GM12878 (cell line): ENCODE measurements at places on chromosomes 2 and 18.

- no peak for DNase-seq
These were observed 9.7 kb upstream of the STRN start for GRCh38 chr2:36976065-36976464.

GRCh38 chr2:96527286-96528005 is 9.1 kb upstream of the ARID5A start:
- no peak for DNase-seq

GRCh38 chr2:151056870-151057269 is 204.8 kb downstream of the RBM43 start:
- DNase-seq, result no peak

GRCh38 chr2:142347751-142348150 is 216.9 kb upstream of the LRP1B start:
- DNase-seq, result no peak

DNA sequence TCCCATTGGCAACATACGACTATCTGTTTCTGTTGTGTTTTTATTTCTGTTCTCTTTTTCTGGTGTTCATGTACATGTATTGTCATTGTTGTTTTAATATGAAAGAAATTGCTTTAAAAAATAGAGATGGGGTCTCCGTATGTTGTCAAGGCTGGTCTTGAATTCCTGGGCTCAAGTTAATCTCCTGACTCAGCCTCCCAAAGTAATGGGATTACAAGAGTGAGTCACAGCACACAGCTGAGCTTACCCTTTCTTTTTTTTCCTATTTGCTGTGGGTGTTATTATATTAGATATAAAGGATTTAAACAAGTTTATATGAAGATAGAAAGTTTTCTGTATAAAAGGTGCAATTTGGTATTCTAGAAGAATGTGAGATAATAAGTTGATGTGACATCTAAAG is 554.6 kb downstream of the DSC3 start:
- no peak for DNase-seq

DNA sequence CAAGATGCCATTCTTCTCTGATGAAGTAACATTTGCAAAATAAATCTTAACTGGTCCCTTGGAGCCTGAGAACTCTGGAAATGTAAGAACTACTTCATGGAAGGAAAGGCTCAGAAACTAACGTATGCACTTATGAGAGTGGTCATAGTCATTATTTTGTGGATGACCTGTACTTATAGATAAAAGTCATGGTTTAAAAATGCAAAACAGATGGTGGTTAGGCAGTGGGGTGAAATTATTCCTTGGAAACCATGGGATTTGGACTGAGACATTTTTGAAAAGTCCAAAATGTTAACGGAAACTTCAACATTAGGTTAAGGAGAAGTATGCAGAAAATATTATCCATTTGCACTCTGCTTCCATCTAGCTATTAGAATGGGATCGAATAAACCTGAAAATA is 223.0 kb downstream of the ICOS start:
- no peak for DNase-seq

GRCh38 chr2:19676770-19677169 is 225.0 kb downstream of the TTC32 start:
- DNase-seq, result no peak

- no peak for DNase-seq
These were observed 360.5 kb upstream of the RGPD4 start for GRCh38 chr2:107466241-107466640.

DNA sequence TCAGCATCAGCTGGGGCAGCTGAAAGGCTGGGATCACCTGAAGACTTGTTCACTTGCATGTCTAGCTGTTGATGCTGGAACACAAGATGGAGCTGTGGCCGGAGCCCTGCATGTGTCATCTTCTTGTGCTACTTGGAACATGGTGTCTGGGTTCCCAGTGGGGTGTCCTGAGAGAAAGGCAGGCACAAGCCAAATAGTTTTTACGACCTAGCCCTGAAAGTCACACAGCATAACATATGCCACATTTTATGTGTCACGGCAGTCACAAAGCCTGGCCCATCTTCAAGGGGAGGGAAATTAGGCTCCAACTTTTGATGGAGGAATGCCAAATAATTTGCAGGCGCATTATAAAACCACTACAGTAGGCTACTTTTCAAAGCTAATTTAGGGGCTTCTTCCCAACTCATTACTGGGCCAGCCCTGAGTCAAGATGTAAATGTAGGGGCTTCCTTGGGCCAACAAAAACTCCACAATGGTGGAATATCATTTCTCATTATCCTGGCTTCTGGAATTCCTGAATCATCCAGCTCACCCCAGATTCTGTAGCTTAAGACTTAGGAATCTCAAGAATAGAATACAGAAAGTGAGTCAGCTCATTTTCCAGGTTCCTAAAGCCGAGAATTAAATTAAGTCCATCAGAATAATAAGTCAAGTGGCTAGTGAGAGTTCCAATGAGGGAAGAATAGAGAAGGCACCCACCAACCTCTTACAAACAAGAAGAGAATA is 543.0 kb downstream of the TNS1 start:
- no peak for DNase-seq

DNA sequence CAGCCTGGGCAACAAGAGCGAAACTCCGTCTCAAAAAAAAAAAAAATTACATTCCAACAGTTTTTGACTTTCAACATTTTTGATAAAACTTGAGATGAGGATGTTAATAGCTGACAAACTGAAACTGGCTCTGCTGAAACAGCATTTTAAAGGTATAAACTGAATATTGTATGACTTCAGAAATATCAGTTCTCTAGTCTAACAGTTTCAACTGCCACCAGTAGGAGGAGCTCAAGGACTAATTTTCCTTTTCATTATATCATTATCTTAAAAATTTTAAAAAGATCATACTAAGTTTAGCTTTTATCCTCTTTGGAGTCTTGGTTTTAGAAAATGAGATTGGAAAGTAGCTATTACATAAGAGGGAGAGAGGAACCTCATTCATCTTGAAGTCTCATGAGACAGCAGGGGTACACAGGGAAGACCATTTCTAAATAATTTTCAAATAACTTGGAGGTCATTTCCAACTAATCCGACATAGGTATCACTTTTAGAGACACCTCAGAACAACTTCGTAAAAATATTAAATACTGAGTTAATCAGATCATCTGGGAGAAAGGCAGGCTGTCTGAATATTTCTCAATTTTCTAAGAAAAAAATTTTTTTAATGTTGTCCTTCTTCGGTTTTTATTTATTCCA is 37.6 kb upstream of the MCM6 start:
- DNase-seq, result no peak

DNA sequence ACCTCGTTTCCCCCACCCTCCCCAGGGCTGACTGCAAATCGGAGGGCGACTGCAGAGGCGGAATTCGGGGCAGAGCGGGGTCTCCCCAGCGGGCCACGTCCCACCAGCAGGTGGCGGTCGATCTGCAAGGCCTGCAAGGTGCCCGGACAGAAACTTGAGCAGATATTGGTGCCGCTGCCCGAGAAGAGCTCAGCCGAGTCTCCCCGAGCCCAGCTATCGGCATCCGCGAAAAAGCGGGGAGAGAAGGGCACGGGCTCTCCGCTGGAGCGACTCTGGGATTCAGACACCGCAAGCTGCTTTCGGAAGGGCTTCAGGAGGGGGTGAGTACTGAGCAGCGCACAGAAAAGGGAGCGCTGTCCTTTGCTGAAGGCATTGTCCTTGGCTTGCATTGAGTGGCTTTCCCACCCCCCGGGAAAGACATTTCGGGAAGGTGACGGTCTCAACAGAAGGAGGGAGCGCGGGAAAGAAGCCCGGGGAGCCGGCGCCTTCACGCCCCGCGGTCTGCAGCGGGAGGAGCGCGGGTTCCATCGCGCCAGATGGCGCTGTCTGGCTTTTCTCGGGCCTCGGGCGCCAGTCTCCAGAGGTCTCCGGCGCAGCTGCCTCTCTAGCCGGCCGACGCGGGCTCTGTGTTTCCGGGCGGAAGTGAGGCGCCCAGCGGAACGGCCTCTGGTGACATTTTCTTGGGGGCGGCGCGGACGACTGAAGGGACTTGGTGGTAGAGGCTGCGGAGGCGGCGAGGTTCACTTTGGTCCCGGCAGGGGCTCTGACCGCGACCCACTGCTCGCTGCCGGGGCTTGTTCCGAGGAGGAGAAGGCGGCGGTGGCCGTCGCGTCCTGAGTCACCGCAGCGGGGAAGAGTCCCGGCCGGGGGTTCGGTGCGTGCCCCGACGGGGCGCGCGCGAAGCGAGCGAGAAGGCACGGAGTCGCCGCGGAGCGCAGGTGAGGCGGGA is 69.5 kb downstream of the HAUS1 start:
- DNase-seq, result peak; percentile 48

GRCh38 chr2:48137829-48138228 is 231.5 kb upstream of the FBXO11 start:
- DNase-seq, result no peak

- DNase-seq, result no peak
These were observed 261.4 kb upstream of the MGAT5 start for GRCh38 chr2:133992454-133992853.

- DNase-seq, result peak; percentile 27
These were observed 763.3 kb downstream of the TRIB2 start for GRCh38 chr2:13480057-13480456.

GRCh38 chr2:11625671-11626070 is 44.3 kb downstream of the NTSR2 start:
- DNase-seq, result no peak

GRCh38 chr2:72041638-72042111 is 106.0 kb downstream of the CYP26B1 start:
- no peak for DNase-seq

DNA sequence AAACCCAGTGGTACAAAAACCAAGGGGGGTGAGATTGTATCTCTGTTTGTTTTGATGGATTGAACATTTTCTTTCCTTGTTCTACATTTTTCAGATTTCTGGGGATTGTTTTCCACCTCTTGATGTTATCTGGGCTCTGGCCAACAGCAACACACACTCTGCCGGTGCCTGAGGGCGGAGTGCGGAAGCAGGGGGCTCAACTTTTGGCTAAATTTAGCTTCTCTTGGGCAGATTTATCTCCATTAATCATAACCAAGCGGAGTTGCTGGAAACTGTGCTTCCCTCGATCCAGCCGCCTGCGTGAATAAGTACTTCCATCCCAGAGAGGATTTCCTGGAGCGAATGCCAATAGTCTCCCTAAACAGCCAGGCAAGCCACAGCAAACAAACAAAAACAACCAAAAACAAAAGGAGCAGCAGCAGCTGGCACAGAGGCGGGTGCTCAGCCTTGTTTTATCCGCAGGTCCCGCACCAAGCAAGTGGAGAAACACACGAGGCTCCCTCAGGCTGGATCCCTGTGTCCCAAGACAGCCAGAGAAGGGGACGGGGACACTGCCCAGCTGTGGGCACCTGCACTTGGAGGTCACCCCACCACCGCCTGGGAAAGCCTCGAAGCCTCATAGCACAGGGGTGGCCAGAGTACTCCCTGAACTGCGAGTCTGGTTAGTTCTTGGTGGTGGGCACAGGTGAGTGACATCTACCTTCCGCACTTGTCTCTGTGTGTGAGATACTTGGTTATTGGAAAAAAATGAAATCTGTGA is 143.4 kb downstream of the NDUFA10 start:
- no peak for DNase-seq

DNA sequence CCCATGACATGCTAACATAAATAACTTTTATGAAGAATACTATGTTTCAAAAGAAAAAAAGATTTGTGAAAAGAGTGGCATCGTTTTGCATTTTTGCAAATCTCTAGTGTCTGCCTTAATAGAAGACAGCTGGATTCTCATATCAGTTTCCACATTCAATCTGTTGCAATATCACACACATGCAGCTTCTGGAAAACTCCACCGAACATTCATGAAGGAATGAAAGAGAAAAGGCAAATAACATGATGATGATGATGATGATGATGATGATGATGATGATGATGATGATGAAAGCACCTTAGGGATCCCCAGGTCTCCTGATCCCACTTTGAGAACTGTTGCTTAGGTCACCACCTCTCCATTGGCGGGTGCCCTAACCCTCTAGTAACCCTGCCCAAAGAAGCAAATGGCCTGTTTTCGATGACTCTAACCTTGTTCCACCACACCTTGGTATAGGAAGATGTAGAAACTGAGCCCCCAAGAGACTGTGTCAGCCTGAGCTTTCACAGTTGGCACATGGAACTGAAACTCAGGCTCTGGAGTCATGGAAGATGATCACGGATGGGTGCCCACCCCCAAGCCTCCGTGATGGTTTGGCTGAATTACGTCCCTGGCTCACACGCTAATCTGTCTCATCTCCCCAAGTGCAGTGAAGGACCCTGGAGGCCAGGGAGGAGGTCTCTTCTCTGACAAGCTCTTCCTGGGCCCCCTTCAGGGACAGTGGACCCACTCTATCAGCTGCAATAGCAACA is 80.1 kb upstream of the SMAD7 start:
- DNase-seq, result no peak

GRCh38 chr2:172964511-172965139 is 111.0 kb upstream of the MAP3K20 start:
- no peak for DNase-seq

GRCh38 chr2:236968880-236969534 is 116.7 kb upstream of the COPS8 start:
- no peak for DNase-seq

DNA sequence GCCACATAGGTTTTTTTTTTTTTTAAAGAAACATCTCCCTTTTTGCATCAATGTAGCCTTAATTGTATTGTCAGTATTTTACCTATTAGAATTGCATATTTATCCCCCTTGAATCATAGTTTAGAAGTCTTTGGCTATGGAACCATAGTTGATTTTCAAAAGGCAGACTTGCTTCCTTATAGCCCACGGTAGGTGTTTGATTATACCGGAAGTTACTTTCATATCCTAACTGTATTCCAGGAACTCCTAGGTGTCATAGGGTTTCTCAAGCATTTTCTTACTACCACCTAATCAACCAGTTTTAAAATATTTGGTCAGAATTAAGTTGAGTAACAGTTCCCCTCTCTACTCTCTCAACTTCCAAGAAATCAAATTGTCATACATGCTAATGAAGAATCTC is 86.6 kb upstream of the TSPYL6 start:
- DNase-seq, result no peak

DNA sequence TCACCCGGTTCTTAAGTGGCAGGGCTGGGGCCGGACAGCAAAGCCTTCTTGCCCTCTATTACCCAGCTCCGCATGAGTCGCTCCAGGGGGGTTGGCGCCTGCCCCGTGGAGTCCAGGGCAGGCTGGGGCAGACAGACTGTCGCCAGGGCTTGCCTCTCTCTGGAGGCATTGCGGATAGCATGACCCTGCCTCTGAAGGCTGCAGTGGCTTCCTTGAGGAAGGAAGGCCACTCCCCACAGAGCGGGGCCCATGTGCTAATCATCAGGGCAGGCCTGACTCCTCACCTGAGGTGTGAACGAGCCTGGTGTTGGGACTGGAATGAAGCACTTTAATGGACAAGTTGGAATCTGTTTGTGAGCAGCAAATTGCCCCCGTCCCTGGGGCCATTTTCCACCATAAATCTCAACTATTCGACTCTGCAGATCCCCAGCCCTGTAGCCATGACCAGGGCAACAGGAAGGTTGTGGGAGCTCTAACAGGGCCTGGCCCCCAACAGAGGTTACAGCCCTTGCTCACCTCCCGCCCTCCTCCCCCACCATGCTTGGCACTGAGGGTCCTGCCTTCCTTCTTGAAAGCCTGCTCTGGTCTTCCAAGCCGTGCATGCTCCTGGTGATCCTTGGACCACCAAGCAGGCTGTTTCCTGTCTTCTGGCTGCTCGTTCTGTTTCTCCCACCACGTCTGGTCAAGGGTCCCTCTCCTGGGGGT is 144.9 kb upstream of the HAAO start:
- DNase-seq, result no peak
